ENCODE measurements at places on chromosomes 7 and 10.

GRCh38 chr7:150357771-150358427, 10.7 kb upstream of the REPIN1 start:
- DNase-seq, result no peak

- peak; percentile 63 for DNase-seq
Measured at GRCh38 chr10:119370972-119371703, 163.8 kb downstream of the GRK5 start.

- DNase-seq, result no peak
Measured at GRCh38 chr7:78777829-78778228, 675.6 kb downstream of the MAGI2 start.

GRCh38 chr7:26511866-26512265, 220.2 kb downstream of the SNX10 start:
- DNase-seq, result no peak

GRCh38 chr10:77004917-77005564, 632.6 kb downstream of the KCNMA1 start:
- DNase-seq, result peak; percentile 85
